DMS153 (cell line): ENCODE measurements at places on chromosomes 4 and X.

GRCh38 chr4:184811526-184812198, 14.1 kb downstream of the ACSL1 start:
- no peak for DNase-seq

GRCh38 chrX:44507292-44507691, 35.4 kb downstream of the FUNDC1 start:
- no peak for DNase-seq

DNA sequence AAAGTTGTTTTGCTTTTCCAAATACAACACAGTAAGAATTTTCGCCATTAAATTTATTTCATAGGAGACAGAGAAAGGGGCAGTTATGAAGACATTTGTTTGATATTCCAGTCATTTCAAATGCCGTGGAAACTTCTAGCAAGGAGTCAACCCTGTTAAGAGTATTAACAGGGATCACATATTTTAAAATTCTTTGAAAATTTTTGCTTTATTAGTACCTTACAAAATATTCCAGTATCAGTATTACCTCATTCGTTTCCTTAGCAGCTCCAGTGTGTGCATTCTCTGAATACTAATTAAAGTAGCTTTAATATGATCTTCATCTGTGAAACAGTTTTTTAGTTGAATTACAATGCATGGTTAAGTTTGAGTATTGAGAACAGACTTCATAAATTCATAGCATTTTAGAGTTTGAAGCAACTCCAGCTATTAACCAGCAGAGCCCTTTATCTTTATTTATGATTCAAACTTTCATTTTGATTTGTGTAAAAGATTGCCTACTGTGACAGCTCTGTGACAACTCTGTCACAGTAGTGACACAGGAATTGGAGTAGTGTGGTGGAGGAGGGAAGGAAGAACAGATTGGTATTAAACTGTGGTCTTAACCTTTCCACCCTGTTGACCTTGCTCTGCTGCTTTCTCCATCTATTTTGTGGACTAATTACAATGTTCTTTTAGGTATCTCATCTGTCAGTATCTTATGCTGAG, 86.3 kb downstream of the PDLIM5 start:
- no peak for DNase-seq

GRCh38 chr4:117383468-117383867, 298.1 kb upstream of the TRAM1L1 start:
- DNase-seq = no peak

GRCh38 chr4:152064282-152064681, 303.5 kb upstream of the GATB start:
- DNase-seq = no peak

DNA sequence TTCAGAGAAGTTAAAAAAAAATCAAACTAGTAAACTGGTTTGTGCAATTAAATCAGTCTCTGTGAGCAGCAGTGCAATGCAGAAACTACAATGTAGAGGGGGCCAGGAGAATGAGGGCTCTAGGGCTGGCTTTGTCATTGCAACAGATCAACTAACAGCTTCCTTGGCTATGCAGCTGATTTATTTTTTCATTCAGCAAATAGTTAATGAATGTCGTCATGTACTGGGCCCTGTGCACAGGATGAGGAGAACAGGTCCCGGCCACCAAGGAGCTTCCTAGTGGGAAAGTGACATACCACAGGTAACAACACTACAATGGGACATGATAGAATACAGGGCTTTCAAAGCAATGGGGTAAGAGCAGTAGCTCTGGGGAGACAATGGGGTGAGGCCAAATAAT, 190.1 kb downstream of the NSUN7 start:
- no peak for DNase-seq

DNA sequence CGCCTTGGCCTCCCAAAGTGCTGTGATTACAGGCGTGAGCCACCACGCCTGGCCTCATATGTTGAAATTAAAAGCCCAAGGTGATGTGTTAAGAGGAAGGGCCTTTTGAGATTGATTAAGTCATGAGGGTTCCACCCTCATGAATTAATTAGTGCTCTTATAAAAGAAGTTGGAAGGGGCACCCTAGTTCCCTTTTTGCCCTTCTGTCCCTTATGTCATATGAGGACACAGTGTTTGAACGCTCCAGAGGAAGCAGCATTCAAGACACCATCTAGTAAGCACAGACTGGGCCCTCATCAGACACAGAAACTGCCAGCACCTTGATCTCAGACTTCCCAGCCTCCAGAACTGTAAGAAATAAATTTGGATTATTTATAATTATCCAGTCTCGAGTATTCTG, 5.1 kb upstream of the APLN start:
- DNase-seq = no peak

GRCh38 chr4:145781351-145781750, 101.4 kb downstream of the C4orf51 start:
- DNase-seq = no peak

GRCh38 chrX:103442536-103442901, 66.2 kb downstream of the BEX3 start:
- DNase-seq = no peak

- no peak for DNase-seq
These were observed 56.4 kb downstream of the UBE2K start for GRCh38 chr4:39754309-39754708.

- no peak for DNase-seq
These were observed 14.7 kb downstream of the FTSJ1 start for GRCh38 chrX:48490661-48491060.

DNA sequence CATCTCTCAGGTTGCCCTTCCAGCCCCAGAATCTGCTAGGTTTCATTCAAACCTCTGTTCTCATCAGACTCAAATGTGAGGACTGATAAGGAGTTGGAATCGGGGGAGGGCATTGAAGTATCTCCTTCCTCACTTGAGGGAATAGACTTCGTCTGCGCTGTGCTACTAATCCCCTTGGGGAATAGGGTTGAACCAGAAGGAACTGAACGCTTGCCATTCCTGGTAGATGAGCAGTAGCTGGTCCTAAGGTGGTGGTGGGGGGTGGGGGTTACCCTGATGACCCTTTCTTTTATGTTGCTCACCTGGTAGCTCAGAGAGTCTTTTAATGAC, 692 bp upstream of the SLC9A7 start:
- DNase-seq = no peak

DNA sequence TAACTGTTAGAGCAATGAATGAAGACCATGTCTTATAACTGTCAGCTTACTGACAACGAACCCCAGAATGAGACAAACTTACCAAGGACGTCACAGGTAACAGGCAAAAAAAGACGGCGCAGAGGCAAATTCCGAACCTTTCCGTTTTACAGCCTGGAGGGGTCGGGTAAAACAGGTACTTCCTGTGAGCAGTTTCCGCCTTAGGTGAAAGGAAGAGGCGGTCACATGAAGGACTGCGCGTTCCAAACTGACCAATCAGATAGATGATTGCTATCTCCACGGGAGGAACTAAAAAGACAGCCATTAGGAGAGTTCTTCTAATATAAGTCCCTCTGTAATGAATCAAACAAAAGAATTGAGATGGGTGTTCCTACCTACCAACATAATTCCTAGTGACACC, at the start of gene COX7B2:
TSS of gene COX7B2 (minus strand) at position 168 of the 400 bp plus-strand sequence. CDS start 174,053 bp downstream, outside the sequence.
- no peak for DNase-seq

DNA sequence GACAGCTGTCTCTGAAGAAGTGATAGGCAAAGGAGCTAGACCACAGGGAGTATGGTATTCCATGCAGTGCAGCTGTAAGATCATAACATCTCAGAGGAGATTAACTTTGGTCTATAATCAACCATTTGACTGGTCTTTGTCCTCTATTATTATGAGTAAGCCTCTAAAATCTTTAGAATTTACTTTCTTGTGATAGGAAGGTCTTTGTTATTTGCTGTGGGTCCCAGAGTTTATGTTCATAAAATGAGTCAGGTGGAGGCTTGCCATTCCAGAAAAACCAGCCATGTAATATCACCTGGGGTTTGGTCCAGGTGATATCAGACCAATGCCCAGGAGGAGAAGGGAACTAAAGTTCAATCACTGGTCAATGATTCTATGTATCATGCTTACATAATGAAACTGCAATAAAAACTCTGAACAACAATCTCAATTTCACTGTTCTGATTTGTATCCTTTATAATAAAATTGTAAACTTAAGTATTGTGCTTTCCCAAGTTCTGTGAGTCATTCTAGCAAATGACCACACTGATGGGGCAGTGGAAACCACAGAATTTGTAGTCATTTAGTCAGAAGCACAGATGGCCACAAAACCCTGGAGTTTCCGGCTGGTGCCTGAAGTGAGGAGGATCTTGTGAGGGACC, 239.6 kb upstream of the TRAM1L1 start:
- DNase-seq = no peak

DNA sequence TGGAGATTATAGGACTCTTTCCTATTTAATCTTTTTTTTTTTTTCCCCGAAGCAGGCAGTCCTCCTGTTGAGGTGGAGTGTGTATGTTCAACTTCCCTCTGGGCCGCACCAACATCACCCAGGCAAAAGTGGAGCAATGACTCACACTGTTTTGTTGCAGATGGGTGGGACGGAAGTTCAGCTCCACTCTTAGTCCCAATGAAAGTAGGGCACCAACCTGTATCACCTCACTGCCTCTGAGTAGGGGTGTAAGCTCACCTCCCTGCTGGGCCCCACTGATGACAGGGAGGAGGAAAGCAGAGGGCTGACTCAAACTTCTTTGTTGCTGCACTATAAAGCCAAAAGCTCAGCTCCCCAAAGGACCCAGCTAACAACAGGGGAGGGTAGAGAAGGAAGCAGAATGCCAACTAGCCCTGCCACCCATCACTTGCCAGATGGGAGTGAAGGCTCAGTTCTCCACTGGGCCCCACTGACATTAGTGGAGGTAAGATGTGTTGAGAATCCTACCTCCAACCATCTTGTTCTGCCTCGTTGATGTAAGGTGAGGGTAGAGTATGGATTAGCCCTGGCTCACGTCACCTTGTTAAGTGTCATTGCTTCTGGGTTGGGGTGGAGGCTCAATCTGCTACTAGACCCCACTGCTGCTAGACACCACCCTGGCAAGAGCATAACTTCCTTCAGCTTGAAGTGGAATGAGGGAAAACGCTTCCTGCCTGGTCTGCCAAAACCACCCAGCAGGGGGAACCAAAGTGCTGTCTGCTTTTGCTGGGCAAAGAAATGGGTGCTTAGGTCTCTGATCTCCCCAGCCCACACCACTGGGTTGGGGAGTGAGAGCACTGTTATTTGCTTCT, 14.1 kb downstream of the RPS6KA3 start:
- no peak for DNase-seq

GRCh38 chr4:74308215-74308614, at the start of gene EPGN:
TSS of gene EPGN (plus strand) at chr4:74308470. CDS start at chr4:74308534, 64 bp downstream.
- no peak for DNase-seq

DNA sequence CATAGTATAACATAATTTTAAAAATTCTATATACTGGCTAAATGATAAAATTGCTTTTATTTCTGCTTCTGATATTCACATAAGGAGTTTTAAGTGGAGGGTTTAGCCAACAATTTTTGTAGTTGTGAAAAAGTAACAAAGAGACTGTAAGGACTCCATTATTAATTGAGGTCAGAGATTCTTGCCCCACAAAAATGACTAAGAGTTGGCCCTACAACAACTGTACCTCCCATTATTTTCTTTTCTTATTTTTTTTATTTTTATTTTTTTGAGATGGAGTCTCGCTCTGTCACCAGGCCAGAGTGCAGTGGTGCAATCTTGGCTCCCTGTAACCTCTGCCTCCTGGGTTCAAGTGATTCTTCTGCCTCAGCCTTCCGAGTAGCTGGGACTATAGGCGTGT, 9.4 kb upstream of the ADH1B start:
- no peak for DNase-seq

DNA sequence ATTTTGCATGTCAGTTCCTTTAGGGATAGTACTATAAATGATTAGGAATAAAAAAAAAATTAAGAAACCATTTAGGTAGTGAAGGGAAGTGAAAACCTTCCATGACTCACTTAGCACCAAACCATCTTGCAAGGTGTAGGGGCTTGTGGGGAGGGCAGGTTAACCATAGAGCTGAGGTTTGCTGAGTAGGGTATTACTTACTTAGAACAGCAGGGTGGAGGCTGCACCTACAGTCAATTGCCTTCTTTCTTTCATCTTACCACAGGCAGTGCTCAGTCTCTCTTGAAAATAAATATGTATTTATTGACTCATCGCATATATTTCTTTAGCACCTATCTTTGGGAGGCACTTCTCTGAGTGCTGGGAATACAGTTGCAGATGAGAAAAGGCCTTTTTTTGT, 104.9 kb upstream of the GIMD1 start:
- DNase-seq = no peak

DNA sequence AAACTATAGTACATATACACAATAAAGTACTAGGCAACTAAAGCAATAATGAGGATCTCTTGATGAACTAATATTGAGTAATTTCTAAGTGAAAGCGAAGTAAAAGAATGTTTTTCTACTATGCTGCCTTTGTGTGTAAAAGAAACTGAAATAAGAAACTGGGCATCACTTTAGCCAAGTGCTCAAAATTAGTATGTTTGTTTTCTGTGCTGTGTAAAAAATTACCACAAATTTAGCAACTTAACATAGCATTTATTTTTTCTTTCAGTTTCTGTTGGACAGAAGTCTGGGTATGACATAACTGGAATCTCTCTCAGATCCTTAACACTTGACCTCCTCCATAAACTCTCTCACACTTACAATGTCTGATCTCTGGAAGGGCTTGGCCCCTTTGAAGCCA, 687.1 kb upstream of the MAGEB2 start:
- no peak for DNase-seq

DNA sequence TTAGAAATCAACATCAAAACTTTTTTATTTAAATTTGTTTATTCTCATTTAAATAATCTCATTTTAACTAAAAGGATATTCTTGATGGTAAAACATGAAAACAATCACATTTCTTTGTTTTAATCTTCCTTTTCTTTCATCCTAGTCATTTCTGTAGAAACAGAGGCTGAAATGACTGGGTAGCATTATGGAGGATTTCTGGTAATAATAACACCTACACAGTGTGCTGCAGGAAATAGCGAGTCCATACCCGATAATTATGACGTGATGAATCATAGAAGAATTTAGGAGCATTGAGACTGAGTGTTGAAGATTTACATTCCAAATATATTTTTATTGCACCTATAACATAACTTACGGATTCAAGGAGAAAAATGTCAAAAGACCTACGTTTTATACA, 31.4 kb upstream of the BBS12 start:
- DNase-seq = no peak

- no peak for DNase-seq
These were observed 441.9 kb downstream of the TLL1 start for GRCh38 chr4:166314902-166315301.

GRCh38 chr4:66585767-66586166, 915.5 kb upstream of the EPHA5 start:
- peak; percentile 9 for DNase-seq

GRCh38 chrX:36642052-36642451, 366.1 kb upstream of the FAM47C start:
- no peak for DNase-seq

DNA sequence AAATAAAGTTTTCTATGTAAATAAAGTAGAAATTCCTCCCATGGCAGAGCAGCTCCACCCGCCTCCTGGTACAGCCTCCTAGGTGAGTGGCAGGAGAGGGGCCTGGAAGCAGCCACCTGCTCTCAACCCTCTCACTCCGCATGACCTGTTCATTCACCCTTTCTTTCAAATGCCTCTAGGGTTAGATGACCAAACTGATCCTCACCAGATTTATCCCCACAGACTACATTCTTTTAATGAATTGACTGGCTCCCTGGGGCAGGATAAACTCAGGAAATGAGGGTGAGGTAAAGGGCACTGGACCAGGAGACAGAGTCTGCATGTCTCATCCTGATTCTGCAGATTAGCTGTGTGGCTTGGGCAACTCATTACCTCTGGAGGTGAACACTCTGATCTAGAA, 32.6 kb upstream of the NKX6-1 start:
- DNase-seq = no peak
